ENCODE measurements at places on chromosomes 7 and 10. TPM values are rescaled to one million over a fixed set of nuclear protein-coding genes. Genes with fewer than 3 reads are reported as not detected.

DNA sequence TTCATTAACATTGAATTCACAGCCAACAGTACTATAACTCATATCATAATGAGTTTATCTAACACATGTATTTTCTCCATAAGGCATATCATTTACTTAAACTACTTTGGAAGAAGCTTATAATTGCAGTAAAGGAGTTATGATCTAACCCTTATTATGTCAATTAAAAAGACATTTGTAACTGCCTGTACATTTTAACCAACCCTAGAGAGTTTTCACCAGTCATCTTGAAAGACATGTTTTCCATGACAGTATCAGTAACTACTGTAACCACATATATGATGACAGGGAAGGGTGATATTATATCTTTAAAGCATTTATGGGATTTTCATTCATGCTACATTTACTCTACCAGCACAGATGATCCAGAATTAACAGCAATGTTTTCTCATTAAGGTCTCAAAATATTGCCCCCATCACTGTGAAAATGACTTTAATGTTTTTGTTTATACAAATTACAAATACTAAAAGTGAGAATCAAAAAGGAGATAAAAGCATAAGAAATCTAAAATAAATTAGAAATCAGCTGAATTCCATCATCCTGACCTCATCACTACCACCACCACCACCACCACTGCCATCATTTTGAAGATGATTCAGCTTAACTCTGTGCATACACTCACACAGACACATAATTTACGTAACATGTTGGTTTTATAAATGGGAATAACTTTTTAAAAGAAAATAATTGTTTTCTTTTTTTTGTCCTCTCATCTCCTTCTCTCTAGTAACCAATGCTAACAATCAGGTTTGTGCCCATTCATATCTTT lies 53.6 kb downstream of the MKLN1 start:
- no peak for DNase-seq

DNA sequence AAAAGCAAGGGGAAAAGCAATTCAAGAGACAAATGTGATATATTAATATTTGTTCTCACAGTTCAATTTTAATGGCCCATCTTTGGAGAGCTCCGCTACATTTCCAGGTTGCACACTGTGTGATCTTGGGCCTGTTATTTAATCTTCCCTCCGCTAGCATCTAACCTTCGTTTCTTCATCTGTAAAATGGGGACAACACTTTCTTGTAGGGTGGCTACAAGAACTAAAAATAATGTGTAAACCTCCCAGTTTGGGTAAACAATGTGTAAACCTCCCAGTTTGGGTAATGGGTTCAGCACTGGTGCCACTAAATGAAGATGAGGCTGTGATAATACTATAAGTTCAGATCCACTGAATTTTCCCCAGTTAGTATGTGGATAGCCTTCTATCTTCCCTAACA lies 99.5 kb downstream of the CDK6 start:
- DNase-seq, result no peak

- no peak for DNase-seq
Observed at GRCh38 chr7:116897661-116898060, 35.3 kb downstream of the CAPZA2 start.

GRCh38 chr7:115297656-115298055 lies 375.8 kb downstream of the MDFIC start:
- no peak for DNase-seq

DNA sequence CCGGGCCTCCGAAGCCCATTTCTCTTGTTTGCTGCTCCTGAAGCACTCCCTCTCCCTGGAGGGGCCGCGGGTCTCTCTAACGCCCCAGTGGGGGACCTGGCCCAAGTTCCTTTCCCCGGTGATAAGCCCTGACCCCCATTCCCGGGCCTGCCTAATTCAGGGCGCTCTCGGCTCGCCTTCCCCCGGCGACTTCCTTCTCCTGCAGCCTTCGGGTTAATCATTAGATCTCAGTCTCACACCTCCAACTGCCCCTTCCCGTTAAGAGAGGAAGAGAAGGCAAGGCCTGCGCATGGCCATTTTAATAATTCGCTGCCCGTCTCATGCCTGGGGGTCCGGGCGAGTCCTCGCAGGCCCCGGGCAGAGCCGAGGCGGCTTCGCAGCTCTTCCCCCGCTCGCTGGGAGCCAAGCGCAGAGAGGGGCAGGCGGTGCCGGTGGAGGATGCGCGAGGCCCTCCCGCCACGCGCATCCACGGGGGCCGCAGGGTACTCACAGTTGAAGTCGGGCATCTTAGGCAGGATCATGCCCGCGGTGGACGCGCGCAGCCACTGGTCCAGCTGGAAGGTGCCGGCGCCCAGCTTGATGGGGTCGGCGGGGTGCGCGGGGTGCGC lies 1.2 kb downstream of the MNX1 start:
- DNase-seq, result no peak

DNA sequence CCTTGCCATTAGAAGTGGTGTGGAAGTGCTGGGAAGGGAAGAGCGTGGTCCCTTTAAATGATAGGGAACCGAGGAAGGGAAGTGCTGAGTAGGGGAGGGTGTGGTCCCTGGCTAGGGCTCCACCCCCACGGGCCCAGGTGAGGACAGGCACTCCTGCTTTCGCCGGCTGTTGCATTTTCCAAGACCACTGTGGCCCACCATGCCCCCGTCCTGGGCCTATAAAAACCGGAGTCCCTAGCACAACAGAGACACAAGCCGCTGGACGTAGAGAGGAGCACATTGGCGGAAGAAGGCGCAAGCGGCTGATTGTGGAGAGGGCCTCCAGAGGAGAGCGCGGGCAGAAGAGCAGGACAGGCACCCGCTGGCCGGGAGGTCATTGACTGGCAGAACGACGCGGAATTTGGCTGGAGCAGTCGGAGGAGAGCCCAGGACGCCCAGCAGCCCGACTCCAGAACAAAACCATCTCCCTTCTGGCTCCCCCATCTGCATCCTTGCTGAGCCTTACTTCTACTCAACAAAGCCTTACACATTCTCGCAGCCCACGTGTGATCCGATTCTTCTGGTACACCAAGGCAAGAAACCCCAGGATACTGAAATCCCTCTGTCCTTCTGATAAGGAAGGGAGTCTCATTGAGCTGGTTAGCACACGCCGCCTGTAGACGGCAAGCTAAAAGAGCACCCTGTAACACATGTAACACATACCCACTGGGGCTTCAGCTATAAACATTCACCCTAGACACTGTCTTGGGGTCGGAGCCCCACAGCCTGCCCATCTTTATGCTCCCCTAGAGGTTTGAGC lies 146.2 kb upstream of the LYZL1 start:
- DNase-seq, result no peak

DNA sequence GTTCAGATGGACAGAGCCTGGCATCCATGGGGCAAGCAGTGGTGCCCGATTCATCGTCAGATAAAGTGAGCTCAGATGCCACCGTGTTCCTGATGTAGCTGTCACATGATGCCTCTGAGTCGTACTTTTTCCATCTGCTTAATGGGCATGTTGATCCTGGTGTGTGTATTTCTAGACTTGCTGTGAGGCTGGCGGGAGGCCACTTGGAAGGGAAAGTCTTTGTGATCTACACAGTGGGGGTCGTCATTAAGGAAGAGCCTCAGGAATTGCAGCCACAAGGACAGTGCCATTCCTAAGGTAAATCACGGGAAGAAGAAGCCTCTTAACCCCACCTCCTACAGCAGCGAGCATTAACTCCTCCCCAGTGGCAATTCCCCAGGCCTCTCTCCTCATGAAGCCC lies 63.0 kb downstream of the RGS10 start:
- DNase-seq, result no peak

DNA sequence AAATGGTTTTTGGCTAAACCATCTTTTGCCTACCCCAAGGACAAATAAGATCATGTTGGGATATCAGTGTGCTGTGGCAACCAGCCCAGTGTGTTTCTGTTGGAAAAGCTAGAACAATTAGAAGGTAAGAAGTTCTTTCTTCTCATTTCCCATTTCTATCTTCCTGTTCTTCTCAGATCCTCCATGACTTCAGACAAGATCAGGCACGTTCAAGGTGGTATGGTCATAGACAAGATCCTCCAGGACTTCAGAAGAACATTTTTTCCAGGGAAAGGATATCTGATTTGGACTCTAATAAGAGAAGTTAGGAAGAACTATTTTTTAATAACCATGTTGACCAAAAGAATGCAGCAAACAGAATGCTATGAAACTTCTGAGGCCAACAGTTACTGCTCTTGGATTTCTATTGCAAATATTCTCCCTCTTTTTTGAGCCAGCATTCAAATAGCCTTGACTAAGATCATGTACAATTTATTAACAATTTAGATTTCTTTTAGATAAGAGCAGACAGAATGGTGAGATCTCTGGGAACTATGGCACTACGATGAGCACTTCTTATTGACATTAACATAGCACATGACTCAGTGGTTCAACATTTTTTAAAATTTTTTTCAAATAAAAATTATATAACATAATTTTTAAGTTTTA lies 15.9 kb downstream of the HYCC1 start:
- DNase-seq, result no peak

DNA sequence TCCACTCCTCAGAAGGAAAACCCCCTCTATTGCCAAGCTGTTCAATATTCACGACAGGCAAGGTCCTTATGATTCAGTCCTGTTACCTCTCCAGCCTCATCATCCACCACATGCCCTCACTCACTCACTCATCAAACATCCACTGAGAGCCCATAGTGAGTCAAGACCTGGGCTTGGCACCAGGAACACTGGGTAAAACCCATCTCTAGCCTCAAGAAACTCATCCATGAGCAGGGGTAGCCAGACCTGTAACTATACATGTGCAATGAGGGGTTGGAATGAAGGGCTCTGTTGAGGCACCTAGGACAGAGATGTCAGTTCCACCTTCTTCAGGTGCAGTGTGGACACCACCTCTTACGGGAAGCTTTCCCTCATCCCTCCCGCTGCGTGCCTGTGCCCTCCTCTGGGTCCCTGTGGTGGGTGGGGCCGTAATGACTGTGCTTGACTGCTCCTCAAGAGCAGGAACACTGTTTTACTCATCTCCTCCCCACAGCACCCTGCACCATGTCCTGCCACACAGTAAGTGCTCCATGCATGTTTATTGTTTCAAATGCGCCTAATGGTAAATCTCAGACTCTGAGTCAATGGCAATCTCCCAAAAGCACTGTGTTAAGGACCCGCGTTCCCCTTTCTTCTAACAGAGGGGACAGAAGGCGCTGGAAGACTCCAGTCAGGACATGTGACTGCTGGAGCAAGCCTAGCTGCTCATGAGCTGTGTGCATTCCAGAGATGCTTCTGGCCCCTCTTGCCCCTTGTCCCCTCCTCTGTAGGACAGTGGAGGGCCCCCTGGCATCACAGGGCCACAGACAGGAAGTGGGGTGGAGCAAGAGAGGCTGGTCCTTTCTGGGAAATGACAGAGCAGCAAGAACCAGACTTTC lies 95.4 kb downstream of the HIPK2 start:
- DNase-seq, result no peak

DNA sequence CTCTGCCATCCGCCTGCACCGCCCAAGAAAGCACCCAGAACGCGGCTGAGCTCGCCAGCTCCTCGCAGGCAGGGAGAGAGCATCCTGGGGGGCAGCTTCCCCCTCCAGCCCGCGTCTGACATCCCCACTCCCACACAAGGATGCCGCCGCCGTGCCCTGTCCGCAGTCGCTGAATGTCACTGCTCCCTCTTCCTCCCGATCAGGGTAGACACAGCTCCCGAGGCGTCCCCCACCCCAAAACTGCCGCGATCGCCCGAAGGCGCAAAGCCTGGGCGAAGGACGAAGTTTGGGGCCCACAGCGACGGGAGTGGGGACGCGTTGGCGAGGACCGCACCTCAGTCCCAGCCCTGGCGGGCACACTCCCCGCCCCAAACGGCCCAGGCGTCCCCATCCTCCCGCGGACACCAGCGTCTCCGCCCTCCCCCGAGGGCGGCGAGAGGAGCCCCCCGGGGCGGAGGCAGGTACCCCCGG lies 1.5 kb upstream of the KAT6B start:
- DNase-seq, result peak; percentile 55

DNA sequence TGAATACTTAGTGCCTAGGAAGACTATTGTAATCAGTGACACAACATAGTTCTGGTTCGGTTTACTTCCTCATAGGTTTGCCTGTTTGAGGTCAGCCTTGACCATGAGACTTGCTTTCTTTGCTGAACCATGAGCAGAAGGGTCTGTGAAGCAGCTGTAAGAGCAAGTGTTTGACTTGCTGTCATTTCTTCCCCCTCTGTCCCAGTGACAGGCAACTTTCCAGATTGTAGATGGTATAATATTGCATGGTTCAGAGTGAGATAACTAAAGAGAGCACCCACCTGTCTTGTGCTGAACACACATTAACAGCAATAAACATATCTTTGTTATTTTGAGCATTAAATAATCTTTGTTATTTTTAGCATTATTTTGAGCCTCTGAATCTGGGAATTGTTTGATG lies 9.3 kb upstream of the RTKN2 start:
- DNase-seq, result no peak

GRCh38 chr7:32143301-32143700 lies 73.1 kb upstream of the PDE1C start:
- no peak for DNase-seq

- no peak for DNase-seq
Observed at GRCh38 chr7:102944241-102944640, 31.4 kb downstream of the LRRC17 start.

DNA sequence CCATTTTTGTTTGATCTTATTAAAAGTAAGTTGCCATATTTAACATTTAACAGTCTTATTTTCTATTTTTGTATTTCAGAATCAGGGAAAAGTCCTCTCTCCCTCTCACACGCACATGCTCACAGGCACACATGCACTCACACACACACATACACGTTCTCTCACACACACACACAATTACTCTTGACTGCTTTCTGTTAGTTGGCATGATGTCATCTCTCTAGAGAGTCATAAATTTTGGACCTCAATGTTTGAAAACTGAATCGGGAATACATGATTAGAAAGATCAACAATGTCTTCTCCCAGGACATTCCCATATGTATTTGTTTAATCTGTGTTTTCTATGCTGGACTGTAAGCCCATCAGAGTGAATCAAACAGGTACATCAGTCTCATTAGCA lies 165.7 kb upstream of the AHR start:
- no peak for DNase-seq

GRCh38 chr7:130887182-130887956 lies 153.4 kb upstream of the KLF14 start:
- no peak for DNase-seq

DNA sequence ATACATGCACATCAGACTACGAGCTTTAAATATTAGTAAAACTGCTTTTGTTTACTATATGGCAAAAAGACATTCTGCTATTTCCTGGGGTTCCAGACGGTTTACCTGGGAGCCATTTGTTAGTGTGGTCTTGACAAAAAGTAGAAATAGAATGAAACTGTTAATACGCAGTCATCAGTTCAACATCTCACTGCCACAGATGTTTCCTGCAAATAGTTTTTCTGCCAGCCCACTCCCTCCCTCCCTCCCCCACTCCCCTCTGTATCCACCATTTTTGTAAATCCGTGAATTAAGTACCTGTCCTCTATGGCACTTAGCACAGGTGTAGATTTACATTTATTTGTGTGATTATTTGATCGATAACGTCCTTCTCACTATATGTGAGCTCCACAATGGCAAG lies 74.6 kb upstream of the TPK1 start:
- DNase-seq, result no peak

Gene PBLD
- 2.5 TPM for total RNA-seq

Gene HYAL4
- total RNA-seq, result not detected

Gene GRID2IP
- 0.34 TPM for total RNA-seq

Gene FAM25C
- total RNA-seq, result not detected

Gene EN2
- total RNA-seq, result 0.87 TPM

Gene ASB10
- not detected for total RNA-seq

Gene ZNF92
- 11.1 TPM for total RNA-seq

Measured in ovary (tissue), 10 donors.